Renal cortex interstitium (tissue), 15 donors: ENCODE measurements at places on chromosomes 2 and 18. TPM values are rescaled to one million over a fixed set of nuclear protein-coding genes. Genes with fewer than 3 reads are reported as not detected.

The MC5R gene
- polyA plus RNA-seq, result 0.11 TPM

The MZT2B gene
- 158 TPM for polyA plus RNA-seq

GRCh38 chr2:84855731-84856130 is 25.2 kb downstream of the TRABD2A start:
- DNase-seq, result no peak

- DNase-seq, result no peak
Measured at GRCh38 chr2:168574856-168575630, 119.0 kb downstream of the CERS6 start.

- no peak for DNase-seq
Measured at GRCh38 chr2:128876986-128877983, 558.6 kb upstream of the HS6ST1 start.

DNA sequence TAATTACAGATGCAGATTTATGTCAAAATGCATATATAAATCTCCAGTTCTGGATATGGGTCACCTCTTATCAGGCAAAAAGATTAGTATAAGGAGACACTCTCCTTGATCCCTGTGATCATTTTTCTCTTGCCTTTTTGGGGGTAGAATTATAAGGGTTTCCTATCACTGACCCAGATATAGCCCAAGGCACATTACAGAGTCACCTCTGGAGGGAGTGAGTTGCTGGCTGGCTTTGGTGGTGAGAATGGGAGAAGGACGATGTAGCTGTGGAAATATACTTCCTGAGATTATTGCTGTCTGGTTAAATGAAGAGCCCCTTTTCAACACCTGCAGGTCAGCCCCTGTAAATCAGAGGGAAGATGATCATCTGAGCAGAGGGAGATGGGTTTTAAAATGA is 418.7 kb downstream of the MTX2 start:
- DNase-seq, result no peak

DNA sequence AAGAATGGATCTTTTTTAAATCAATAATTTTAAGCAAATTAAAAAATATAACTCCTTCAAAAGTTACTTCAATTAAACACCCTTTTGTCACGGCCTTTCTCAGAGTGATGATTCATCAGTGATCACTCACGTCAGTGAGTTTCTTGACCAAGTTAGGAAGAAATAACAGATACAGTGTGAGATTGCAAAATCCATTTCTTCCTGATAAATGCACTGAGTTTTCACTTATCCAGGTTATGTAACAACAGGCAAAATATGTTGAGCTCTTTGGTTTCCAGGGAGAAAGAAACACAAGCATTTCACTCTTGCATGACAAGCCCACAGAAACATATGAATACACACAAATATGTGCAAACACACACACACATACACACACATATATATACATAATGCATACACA is 195.9 kb upstream of the CYRIA start:
- DNase-seq, result no peak

GRCh38 chr2:180334514-180334913 is 327.4 kb upstream of the CWC22 start:
- DNase-seq, result no peak

- DNase-seq, result no peak
Measured at GRCh38 chr2:102486941-102487702, 14.1 kb downstream of the SLC9A4 start.

GRCh38 chr2:15547115-15547876 is 13.8 kb downstream of the NBAS start:
- DNase-seq, result no peak

DNA sequence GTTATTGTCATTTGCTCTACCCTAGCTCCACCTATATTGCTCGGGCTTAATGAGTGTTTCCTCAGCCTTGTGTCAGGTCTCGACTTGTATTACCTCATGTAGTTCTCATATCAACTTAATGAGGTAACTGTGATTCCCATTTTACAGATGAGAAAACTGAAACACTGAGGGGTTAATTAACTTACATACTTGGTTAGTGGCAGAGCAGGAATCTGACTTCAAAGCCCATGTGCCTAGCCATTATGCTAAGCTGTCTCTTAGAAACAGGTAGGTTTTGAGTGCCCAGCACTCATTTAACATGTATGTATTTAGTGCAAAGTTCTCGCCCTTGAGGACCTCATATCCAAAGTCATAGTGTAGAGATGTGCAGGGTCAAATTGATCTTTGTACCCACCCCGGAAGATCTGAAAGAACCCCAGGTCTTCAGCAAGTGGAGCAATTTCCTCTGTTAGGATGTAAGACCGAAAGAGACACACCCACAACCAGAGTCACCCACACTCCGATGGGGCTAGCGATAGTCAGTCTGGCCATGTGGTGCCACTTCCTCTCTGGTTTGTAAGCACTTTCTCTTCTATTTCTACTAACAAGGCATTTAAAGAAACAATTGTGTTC is 121.0 kb upstream of the SLC39A10 start:
- DNase-seq, result no peak

DNA sequence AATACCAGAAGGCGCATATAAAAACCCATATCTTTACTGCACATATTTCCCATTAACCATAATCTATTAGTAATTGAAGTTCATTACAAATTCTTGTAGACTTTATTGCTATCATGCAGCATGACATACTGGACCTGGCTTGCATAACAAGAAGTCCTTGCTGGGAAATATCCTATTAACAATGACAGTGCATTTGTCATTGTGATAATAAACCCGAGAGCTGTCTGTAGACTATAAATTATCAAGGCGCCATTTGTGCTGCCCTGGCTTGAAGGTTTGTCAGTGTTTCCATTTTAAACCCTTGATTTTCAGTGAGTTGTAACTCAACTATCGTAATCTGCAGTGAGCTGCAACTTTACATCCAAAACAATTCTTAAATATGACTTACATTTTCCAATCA is 59.0 kb downstream of the HNMT start:
- no peak for DNase-seq

DNA sequence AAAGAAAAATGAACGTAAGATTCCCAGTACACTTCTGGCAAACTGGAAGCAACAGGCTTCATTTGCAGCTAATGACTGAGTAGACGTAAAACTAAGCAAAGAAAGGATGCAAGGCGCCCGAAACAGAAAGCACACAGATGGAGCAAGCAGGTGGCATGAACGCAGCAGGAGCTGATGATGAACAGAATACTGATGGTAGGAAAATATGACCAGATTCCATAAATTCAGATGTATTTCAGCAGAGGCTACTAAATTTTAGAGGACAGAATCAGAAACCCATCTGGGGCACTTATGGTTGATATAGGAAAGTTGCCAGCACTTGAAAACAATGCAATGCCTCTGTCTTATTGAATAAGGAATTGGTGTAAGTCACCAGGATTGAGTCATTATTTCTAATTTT is 658.7 kb upstream of the LINC00305 start:
- DNase-seq, result no peak

GRCh38 chr2:120919771-120920453 is 184.2 kb downstream of the GLI2 start:
- DNase-seq, result no peak

DNA sequence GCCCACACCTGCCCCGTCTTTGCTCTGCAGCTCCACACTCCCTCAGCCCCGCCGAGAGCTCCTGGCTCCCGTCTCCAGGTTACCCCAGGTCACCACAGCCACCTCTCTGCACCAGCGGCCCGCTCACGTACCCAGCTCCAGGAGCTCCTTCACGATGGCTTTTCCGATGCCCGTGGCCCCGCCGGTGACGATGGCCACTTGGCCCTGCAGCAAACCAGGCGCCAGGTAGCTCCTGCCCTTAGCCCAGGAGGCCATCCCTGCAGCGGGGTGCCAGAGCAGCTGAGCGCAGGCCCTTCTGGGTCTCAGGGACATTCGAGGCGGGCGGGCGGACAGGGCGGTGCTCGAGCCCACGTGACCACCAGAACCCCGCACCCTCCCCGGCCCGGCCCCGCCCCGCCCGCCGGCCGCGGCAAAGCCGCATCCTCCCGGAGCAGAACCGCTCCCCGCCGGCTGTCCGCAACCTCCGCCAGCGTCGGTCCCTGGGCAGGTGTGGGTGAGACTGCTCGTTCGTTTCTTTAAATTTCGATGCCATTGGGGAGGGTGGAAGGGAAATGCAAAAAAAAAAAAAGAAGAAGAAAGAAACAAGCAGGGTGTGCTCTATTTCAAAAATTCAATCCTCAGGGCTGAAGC is at the start of the genes PECR and TMEM169:
TSS of gene PECR (minus strand) at position 323 of the 630 bp plus-strand sequence. CDS start at position 255, 68 bp downstream.
TSS of gene TMEM169 (plus strand) at position 433 of the 630 bp plus-strand sequence. CDS start 14,045 bp downstream, outside the sequence.
- no peak for DNase-seq

- no peak for DNase-seq
Measured at GRCh38 chr2:1632002-1632348, 112.3 kb downstream of the PXDN start.
